ENCODE measurements at places on chromosomes 5 and 9. TPM values are rescaled to one million over a fixed set of nuclear protein-coding genes. Genes with fewer than 3 reads are reported as not detected.

Gene SLC45A2
- total RNA-seq, result not detected

- no peak for DNase-seq
Observed at GRCh38 chr9:18673179-18673578, 199.2 kb downstream of the ADAMTSL1 start.

DNA sequence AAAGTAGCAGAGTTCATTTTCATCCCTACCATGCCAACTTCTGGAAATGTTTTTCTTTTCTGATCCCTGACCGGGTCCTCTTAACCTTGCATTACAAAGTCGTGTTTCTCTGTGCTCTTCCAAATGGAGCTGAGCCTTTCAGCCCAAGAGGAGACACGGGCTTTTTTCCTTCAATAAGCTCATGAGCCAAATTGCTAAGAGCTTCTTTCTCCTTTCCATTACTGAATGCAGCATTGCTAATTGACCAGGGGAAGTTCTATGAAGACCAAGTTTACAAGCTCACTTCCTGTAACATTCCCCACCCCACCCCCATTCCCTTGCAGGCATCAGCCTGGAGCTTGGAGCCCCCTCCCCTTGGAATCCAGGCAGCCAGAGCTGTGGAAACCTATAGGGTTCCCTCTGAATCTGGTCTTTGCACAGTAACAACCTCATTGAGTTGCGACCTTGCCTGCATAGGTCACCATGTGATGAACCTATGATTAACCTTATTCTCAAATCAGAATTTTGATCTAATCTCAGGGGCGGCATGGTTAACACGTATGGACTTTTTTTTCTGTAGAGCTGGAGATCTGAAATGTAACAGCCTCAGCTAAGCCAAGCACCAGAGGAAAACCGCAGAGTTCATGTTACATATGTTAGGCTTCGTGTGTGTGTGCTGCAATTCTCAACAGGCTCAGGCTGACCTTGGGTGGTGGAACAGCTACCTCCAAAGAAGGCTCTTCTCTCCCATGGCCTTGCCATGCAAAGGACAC is 395.7 kb upstream of the ZNF462 start:
- no peak for DNase-seq

DNA sequence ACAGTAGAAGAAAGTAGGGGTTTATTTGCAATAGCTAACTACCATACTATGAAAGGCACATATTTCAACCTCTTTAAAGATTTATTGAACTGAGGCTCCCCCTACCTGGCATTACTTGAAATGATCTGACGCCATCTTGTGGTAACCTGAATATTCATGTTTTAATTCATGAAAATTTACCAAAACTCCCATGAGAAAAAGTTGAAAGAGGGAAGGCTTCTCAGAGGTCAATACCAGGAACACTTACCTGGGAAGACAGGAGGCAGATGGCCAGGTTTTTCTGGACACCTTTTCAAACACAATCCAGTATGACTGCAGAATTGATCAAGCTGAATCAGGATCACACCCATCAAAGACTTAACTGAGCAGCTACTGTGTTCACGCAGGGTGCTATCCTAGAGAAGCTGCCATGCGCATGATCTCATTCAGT is 9.4 kb downstream of the PRELID2 start:
- DNase-seq, result no peak

DNA sequence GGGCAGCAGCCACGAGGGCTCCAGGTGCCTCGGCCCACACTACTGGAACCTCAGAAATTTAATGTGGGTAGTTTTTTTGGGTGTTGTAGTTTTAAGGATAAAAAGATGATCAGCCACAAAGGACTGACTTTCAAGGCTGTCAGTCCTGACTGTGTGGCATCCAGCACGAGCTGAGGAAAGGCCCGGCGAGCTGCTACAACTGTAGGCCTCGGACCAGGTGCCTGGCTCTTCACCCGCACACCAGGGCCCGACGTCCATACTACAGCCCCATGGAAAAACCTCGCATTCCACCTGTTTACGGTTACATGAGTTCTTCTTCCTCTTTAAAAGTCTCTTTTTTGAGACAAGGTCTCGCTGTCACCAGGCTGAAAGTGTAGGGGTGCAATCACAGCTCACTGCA is 2.6 kb downstream of the CLPTM1L start:
- no peak for DNase-seq

Gene GMCL2
- total RNA-seq, result not detected

GRCh38 chr5:65873181-65873750 is 53.1 kb upstream of the ERBIN start:
- no peak for DNase-seq

Gene C5orf46
- total RNA-seq, result not detected

Gene NEUROG1
- not detected for total RNA-seq

Gene RASGRF2
- total RNA-seq, result 3.6 TPM

Gene CLIC3
- total RNA-seq, result not detected

DNA sequence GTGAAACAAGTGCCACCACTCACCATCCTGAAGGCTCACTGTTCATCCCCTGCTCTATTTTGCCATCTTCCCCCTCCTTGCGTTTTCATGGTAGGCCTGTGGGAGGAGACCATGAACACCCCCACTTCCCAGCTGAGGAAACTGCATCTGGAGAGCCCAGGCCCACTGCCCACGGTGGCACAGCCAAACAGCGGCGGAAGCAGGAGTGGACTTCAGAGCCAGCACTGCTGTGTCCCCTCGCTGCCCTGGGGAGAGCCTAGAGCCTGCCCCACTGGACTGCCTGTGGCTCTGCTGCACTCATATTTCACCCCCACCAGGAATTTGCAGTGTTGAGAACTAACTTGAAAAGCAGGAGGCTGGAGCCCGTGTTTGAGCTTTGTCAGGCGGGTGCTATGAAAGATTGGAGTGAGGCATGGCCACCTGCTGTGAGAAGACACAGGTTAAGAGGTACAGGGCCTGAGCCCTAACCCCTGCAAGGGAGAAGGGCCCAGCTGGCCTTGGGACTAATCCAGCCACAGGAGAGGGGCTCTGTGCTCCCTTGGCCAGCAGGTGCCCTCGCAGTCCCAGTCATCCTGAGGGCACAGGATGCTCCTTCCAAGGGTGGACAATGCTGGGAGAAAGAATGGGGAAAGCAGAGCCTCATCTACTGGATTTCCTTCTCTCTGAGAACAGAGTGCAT is 79.0 kb downstream of the MACROH2A1 start:
- DNase-seq, result no peak

Gene SPATA31E1
- not detected for total RNA-seq

DNA sequence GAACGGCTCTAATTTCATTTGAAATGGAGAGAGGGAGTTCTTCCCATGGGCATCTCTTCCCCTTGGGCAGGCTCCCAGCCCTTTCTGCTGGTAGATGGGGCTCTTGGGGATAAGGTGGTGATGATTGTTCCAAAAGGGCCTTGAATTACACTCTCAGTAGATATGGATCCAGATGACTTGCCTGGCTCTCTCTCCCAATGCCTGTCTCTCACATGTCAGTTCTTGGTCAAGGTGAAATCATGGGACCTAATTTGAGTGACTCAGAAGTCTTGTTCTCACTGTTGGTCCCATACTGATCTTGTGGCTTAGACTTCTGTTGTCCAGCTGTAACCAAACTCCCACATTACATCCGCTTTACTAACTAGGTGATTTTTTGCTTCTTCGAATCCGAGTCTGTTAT is 317.0 kb upstream of the RFX3 start:
- peak; percentile 36 for DNase-seq

Gene RABGAP1
- total RNA-seq, result 15.3 TPM

GRCh38 chr9:134267881-134268724 is 58.2 kb upstream of the RXRA start:
- no peak for DNase-seq

DNA sequence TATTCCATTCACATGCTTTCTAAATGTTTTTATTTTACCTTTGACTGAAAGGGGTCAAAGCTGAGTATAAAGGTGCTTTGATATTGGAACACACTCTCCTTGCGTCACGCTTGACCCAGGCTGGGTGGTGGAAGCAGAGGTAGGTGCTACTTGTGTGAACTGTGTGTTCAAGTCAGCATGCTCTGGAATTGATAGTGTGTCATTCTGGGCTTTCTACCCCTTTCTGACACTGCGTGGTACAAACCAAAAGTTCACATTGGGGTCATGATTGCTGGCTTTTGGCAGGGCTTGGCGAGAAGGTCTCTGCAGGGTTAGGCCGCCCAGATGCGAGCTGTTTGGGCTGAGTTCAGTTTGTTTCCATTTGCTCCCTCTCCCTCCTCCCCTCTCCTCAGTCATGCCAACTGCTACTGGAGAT is 131.8 kb downstream of the ADAMTSL1 start:
- peak; percentile 95 for DNase-seq

- no peak for DNase-seq
Observed at GRCh38 chr9:111798786-111799185, 4.0 kb upstream of the SHOC1 start.

DNA sequence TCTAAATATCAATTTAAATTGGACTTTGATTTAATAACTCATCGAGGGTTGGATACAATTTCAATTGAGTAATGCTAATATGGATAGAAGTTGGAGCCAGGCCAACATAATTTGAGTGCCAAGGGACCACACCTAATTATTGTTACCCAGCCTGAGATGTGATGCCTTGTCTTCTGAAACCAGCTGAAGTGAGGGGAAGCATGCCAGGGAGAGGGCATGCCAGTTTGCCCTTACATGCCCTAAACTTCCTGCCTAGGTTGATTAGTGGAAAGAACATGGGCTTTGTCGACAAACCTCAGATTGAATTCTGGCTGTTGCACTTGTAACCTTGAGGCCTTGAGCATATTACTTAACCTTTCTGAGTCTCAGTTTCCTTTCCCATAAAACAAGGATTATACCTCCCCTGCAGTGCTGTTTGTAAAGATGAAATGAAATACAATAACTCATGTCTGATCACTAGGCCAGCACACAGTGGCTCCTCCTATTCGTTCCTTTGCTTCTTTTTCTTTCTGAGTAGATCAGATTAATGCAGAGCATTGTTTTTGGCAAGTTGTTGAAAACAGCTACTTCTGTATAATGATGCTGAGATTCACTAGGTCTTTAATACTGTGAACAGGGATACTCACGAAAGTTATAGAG is 412.8 kb downstream of the TLE4 start:
- DNase-seq, result peak; percentile 9

- no peak for DNase-seq
Observed at GRCh38 chr9:20811872-20812271, 127.8 kb downstream of the FOCAD start.

DNA sequence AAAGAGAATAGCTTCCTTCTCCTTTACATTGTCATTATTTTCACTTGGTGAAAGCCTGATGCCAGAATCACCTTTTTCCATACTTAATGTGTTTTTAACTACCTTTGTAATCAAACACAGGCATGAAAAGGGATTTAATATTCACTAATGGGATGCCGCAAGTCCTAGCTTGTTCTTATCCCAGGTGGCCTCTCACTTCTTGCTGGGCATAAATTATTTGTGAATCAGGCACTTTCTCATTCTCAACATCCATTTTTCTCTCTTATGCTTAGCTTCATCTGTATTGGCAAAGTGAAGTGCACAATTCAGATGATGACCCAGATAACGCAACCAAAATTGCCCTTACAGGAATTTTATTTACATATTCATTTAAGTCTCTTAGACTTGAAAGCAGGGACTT is 10.9 kb downstream of the ACTL7B start:
- DNase-seq, result no peak

DNA sequence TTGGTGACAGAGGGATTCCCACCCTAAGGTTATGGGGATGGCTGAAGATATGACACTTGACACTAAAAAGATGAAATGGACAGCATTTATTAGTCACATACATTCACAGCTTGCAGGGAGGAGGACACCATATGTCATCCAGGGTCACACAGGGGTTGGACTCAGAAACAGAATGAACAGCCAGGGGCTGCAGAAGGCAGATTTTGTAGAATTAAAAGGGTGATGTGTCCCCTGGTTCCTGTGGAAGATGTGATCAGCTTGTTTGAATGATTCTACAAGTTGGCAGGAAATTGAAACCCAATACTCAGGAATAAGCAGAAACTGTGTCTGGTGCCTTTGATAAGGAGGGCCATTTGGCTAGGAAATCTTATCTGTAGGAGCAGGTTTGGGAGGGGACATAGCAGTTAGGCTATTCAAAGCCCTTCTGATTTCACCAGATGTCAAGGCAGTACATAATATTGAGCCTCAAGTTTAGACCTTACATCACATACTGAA is 102.3 kb upstream of the GRIN3A start:
- no peak for DNase-seq

Gene SFXN1
- 190 TPM for total RNA-seq

- no peak for DNase-seq
Observed at GRCh38 chr9:132973166-132973565, 5.3 kb upstream of the GFI1B start.

DNA sequence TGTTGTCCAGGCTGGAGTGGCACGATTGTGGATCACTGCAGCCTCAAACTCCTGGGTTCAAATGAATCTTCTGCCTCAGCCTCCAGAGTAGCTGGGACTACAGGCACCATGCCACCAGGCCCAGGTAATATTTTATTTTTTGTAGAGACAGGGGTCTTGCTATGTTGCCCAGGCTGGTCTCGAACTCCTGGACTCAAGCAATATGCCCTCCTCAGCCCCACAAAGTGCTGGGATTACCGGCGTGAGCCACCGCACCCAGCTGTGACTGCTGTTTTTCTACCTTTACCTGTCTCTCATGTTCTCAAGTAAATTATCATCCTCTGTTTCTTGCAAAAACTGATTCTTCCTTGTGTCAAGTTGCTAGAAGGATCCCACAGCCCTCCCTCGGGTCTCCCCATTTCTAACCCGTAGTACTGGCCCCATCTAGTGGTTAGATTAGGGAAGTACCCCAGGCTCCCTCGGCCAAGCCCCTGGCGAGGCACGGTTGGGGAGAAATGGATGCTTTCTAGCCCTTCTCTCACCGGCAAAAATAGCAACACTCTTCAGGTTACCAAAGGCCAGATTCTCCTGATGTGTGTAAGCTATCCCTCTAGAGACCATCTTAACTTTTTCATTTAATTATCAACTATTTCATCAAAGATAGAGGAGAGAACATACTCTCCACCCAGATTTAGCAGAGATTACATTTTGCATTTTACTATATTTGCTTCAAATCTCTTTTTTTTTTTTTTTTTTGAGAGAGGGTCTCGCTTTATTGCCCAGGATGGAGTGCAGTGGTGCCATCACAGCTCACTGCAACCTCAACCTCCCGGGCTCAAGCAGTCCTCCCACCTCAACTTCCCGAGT is 19.2 kb upstream of the TOR1B start:
- peak; percentile 49 for DNase-seq

DNA sequence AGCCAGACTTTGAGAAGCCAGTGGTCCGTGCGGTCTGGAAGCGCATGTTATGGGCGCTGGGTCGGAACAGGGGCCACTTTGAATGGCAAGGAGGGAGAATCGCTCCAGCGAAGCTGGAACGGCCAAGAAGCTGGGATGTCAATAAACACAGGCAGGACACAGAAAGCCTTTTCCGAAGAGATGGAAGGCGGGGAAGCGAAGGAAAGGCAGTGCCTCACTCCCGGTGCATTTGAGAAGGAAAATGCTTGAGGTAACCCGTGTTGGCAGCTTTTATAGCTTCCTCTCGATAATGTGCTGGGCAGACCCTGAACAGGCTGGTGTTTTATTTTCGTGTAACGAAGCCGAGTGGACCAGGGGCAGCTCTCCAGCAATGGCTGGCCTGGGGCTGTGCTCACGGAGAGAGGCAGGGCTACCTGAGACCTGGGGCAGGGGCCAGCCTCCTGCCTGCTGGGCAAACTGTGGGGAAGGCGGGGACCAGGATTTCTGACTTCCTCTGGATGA is 84.2 kb upstream of the SPRY4 start:
- DNase-seq, result no peak
